ENCODE measurements at places on chromosomes 11 and 22.

- DNase-seq: no peak
Measured at GRCh38 chr22:49568751-49569285, 258.9 kb downstream of the BRD1 start.

DNA sequence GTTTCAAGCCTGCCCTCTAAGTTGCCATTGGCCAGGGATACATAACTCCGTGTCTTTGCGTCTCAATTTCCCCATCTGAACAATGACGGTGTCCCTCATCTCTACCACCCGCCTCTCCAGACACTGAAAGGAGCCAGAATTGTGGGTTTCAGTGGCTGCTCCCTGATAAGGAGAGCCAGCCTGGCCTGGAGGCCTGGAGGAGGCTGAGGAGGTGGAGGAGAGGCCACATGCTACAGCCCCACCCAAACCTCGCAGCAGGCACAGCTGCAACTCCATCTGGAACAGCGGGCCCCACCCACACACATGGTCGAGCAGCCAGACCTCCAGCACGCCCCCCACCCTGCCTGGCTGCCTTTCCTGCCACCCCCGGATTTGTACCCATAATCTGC, 34.4 kb upstream of the CD82 start:
- no peak for DNase-seq

DNA sequence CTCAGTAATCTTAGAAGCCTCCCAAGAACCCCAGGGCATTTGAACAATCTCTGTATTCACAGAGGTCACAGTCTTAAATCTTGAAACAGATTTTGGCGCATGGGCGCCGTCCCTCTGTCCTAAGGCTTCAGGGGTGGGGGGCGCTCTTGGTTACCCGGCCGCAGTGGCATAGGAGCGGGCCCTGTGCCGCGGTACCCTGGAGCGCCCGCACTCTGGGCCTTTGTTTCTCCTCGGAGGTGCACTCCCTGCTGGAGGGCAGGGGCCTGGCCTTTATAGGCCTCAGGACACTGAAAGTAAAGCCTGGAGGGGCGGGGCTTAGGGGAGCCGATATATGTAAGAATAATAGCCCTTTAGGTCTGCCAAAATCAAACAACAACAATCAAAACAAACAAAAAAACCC, 197.3 kb upstream of the FOLH1 start:
- DNase-seq: no peak

GRCh38 chr11:27241311-27242122, 121.5 kb downstream of the CCDC34 start:
- no peak for DNase-seq

DNA sequence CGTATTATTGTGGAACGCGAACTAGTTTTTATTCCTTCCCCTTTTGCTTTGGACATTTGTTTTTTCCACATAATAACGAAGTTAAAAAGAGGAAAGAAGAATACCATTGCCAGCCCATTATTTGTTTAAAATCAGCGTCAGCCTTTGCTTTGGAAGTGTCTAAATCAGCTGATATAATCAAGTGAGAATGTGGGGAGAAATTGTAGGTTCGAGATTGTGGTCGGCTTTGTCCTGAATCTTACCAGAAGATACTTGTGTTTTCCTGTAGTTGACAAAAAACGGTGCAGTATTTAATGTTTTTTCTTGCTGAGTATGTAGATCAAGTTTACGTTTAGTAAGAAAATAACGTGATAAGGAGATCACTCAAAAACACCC, 935 bp downstream of the ZNF143 start:
- DNase-seq: no peak

DNA sequence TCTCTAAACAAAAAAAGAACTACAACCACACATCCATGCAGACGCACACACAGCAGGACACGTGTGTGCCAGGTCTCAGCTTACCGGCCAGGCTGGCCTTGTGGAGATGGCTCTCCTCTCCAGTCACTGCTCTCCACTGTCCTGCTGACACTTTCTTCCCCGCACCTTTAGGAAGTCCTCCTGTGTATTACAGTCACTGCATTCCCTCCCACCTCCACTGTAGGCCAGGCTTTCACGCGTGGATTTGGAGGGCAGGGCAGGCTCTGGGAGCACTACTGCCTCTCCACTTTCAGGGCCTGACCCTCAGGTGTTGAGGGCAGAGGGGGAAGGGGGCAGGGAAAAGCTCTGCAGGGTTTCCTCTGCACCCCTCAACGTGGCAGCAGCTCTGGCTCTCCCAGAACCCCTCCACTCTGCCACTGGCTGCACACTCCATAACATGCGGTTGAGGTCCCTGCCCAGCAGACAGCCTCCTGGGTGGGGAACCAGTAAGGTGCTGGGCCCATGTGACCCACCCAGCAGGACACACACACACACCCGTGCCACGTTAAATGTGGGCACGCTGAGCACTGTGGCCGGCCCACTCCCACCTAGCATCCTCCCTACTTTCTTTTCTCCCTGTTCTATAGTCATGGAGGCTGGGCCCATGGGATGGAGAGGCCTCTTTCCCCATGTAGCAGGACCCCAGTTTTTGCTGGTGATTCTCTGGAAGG, 107.0 kb upstream of the PITPNB start:
- DNase-seq: no peak

GRCh38 chr11:58788355-58789023, 56.0 kb downstream of the GLYATL2 start:
- peak; percentile 20 for DNase-seq

DNA sequence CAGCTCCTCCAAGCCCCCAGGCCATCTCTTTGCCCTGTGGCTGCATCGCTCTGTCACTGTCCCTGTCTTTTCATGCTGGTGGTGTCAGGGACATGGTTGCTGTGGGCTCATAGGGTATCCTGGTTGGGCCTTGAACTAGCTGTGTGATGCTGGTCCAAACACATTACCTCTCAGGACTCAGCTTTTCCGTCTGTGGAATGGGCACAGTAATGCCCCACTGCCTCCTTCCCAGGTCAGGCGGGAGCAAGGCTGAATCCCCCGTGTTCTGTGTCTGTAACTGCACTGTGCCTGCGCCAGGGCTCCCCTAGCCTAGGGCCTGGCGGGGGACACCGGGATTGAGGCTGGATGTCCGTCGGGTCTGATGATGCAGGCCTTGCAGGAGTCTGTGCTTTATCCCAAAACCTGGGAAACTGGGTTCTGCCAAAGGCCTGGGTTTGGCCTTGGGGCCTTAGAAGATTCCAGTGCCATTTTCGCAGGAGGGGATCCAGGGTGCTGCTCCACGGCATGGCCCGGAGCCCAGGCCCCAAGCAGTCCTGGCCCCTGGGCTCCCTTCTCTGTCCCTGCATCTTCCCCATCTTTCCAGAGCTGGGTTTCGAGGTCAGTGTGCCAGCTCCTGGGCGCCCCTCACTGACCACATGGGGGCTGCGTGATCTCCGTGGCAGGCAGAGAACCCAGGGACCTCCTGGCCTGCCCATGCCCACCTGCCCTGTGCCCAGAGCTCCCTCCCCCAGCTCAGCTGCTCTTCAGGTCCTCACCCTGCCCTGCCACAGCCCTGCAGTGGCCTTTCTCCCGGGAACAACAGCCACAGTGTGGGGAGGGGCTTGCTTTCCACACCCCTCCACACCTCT, 32.7 kb upstream of the CELSR1 start:
- no peak for DNase-seq

DNA sequence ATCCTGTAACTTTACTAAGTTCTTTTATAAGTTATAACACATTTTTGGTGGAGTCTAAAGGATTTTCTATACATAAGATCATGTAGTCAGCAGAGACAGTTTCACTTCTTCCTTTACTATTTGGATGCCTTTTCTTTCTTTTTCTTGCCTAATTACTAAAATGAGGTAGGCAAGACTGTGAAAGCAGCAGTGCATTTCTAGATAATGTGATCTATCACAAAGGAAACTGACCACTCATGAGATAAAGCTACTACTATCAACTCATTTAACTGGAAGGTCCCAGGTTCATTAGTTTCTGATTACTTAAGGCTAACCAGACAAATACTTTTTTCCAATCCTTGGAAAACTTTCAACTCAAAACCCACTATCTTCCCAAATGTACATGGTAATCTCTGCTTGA, 196.2 kb upstream of the E2F8 start:
- no peak for DNase-seq

GRCh38 chr22:35697142-35697541, 20.5 kb upstream of the APOL5 start:
- DNase-seq: no peak

DNA sequence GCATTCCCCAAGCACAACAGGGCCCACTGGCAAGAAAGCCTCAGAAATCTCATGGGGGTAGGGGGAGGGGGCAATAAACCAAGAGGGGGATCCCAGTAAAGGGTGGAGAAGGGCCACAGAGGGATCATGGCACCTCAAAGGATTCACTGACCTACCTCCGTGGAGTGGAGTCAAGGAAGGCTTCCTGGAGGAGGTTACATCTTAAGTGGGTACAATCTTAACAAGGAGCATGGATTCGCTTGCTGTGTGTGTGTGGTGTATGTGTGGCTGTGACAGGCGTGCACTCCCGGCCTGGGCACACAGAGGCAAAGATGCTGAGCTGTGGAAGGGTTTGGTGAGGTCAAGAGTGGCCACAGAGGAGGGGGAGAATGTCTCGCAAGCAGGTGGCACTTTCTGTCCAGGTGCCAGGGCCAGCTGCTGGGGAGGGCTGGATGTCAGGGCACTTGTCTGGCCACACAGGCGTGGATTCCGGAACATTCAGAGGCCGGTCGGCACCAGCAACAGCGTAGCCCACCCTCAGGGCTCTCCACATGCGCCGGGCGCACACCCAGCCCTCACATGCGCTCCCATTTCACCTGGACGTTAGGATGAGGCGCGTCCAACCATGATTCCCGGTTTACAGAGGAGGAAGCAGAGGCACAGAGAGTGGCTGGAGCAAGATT, 43.3 kb downstream of the WNT7B start:
- DNase-seq: no peak

DNA sequence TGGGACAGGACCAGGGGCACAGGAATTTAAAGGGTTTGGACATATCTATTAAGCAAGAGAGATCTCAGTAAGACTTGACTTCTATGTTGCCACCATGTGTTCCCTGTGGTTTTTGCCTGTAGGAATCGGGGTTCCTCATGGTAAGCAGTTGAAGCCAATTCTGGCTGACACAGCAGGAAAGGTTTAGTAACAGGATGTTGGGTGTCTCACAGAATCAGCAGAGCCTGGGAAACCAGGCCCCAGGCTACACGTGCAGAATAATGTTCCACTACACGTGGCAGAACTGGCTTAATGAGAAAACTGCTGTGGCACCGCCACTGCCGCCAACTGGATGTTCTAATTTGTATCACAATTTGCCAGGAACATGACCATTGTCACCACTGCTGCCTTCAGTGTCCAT, 264.6 kb upstream of the PLET1 start:
- no peak for DNase-seq

DNA sequence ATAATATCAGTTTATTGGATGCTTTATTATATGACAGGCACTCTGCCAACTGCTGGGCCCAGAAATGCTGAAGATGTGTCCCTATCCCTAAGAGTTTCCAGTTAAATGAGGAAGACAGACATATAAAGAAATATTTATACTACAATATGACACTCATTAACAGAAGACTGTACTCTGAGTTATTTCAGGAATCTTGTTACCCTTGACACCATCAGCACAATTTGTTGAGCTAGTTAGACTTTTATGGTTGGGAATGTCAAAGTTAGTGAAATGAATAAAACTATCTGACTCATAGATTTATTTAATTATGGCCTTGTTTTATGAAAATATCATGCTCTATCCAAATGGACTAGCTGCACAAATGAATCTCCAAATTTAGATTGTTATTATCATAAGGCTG, 25.6 kb upstream of the MSANTD4 start:
- DNase-seq: no peak

DNA sequence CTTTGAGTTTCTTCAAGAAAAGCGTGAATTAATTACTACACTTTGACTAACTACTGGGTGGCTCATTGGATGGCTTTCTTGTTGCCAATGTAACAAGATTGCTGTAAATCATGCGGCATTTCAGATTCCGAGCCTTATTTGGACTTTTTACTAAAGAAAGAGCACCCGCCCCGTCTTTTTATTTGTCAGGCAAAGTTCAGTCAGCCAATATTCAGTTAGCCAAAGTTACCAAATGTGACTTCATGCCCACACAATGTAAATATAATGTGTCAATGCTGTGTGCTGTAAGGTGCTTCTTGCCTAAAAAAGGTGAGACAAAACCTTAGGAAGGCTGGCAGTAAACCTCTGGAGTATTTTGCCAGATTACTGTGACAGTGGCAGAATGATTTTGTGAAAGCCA, 14.8 kb downstream of the FLI1 start:
- DNase-seq: no peak

DNA sequence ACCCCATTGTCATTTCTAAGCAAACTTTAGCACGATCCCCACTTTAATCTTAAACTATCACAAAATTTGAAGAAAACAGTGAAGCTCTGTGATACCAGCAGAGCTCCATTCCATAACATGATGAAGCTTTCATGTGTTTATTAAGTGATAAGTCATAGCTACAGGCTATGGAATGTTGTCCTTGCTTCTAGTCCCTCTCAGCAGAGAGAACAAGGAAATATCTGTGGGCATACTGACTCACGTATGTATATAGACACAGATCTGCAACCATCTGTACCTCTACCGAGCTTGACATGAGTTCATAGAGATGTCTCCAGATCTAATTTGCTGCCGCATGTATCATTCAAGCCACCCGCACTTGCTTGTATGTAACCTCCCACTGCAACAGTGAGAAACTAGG, 588.9 kb downstream of the ETS1 start:
- DNase-seq: no peak

DNA sequence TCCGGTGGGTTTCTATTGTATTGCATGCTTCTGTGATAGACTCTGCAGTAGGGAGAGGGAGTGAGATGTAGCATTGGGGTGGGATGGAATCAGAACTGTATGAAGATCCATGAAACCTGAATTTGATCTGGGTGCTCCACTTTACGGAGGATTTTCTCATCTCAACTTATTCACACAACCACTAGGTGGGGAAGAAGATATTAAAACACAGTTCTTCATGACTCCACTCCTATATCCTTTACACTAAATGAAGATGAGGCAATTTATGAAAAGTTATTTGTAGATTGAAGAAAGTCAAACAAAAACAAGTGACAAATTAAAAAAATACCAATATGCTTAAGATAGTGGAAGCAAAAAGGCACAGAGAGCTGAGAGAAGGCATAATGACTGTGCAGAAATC, 92.6 kb upstream of the PDGFD start:
- no peak for DNase-seq

DNA sequence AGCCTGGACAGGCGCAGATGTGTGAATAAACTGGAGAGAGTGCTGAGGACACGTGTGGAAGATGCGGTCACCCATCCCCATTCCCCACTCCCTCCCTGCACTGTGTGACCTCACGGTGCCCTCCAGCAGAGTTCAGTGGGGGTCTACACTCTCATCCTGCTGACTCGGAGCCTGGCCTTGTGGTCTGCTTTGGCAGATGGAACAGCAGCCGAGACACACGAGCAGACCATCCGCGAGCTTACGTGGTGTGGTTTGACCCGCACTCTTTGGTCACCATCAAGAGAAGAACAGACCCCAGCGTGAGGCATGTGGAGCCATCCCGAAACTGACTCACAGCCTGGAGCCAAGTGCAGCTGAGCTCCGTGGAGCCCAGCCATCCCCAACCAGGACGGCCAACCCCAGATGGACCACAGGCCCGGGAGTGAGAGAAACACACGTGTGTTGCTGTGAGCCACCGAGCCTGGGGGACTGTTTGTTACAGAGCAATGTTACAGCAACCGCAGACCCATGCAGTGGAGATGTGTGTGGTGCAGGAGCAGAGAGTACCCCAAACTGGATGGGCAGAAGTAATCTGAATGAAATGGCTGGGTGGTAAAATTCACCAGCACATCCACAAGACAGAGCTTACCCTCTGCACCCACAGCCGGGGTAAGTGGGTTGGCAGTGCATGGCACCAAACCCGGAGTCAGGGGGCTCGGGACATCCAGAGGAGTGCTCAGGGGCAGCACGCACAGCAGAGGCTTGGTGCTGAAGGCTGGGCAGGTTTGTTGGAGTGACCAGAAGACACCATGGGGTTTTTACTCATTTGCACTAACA, 90.7 kb downstream of the RTL6 start:
- DNase-seq: no peak

All from activated CD4-positive, alpha-beta T cell treated with anti-CD3 and anti-CD28 coated beads for 4 hours (primary cell).